A172 (cell line): ENCODE measurements at places on chromosomes 3 and 15. TPM values are rescaled to one million over a fixed set of nuclear protein-coding genes. Genes with fewer than 3 reads are reported as not detected.

The ALDH1A2 gene
- total RNA-seq, result not detected in 2 replicates

The C3orf70 gene
- 2.1 and 2.4 TPM in 2 replicates for total RNA-seq

The SLC24A5 gene
- total RNA-seq, result not detected in 2 replicates

GRCh38 chr3:138241061-138241460 is 54.0 kb downstream of the ARMC8 start:
- no peak for DNase-seq

GRCh38 chr3:112508261-112508660 is 9.0 kb upstream of the BTLA start:
- DNase-seq, result no peak

GRCh38 chr3:23113455-23114171 is 89.5 kb upstream of the UBE2E2 start:
- DNase-seq, result peak; percentile 23

DNA sequence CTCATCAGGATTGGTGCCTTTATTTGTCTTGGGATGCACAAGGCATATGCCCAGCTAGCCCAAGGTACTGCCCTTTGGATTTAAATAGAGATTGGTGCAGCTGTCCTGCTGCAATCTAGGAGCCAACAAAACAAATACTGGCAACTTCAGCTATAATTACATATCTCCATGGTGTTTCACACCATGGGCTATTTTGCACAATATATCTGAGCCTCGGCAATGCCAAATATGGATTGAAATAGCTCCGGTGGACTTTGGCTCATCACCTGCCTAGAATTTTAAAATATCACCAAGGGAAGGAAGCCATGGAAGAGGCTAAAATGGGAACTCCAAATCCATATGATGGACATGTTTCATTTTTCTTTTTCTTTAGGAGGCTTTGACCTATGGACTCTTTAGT is 367.8 kb upstream of the UMPS start:
- DNase-seq, result no peak

DNA sequence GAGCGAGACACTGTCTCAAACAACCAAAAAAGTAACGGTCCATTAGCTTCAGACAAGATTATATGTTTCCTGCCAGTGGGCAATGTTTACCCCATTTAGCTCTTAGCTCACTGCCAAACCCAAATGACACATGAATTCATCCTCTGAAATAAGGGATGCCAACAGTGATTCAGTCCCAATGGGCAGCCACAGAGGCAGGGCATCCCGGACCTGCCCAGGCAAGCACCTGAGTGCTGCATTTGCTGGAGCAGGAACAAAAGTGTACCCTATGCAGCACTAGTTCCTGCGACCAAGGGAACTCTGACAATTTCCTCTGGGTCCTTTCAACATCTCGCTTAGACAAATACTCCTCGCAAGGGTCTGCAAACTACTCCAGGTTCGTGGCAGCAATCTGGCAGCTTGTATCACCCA is 8.0 kb downstream of the IP6K2 start:
- DNase-seq, result peak; percentile 38

GRCh38 chr3:25460751-25461150 is 32.7 kb downstream of the RARB start:
- no peak for DNase-seq

- no peak for DNase-seq
Measured at GRCh38 chr3:189119950-189120349, 51.8 kb upstream of the TPRG1 start.
